ENCODE measurements at places on chromosomes 3 and 15. TPM values are rescaled to one million over a fixed set of nuclear protein-coding genes. Genes with fewer than 3 reads are reported as not detected.

The ITPKA gene
- 0.28 TPM for total RNA-seq

The CYP8B1 gene
- not detected for total RNA-seq

The C3orf85 gene
- total RNA-seq, result not detected

The GOLGA8Q gene
- 0.58 TPM for total RNA-seq

The IGF2BP2 gene
- total RNA-seq, result 36.1 TPM

The ARHGAP31 gene
- 7.6 TPM for total RNA-seq

The EPHB3 gene
- total RNA-seq, result 3.1 TPM

The SAMMSON gene
- total RNA-seq, result 0.28 TPM

The SLC12A8 gene
- 12.4 TPM for total RNA-seq

The C2CD4A gene
- 0.28 TPM for total RNA-seq

The GOLGA8A gene
- 4.4 TPM for total RNA-seq

The HCLS1 gene
- total RNA-seq, result 1.7 TPM

The DISP2 gene
- under 0.01 TPM for total RNA-seq

The NR1I2 gene
- total RNA-seq, result not detected

The FAM107A gene
- not detected for total RNA-seq

The GXYLT2 gene
- 13.6 TPM for total RNA-seq

The GOLGA6L10 gene
- total RNA-seq, result 0.19 TPM

The MRPL46 gene
- 16.1 TPM for total RNA-seq

The DPPA2 gene
- not detected for total RNA-seq

The LRRIQ4 gene
- 0.19 TPM for total RNA-seq

The IL17RD gene
- total RNA-seq, result 1.7 TPM

The SERPINI1 gene
- 2.9 TPM for total RNA-seq

The VIPR1 gene
- 7.7 TPM for total RNA-seq

The MCTP2 gene
- total RNA-seq, result 0.58 TPM

The CYP19A1 gene
- total RNA-seq, result 0.19 TPM

The TNFAIP8L3 gene
- total RNA-seq, result 17.8 TPM

The ATP8B4 gene
- 0.19 TPM for total RNA-seq

The PPIB gene
- total RNA-seq, result 1,403 TPM

The RLBP1 gene
- total RNA-seq, result not detected

The STXBP5L gene
- total RNA-seq, result under 0.01 TPM

The SKOR1 gene
- under 0.01 TPM for total RNA-seq

The PLSCR5 gene
- total RNA-seq, result not detected

The CCR4 gene
- 0.85 TPM for total RNA-seq

The XIRP1 gene
- not detected for total RNA-seq

The CACNA2D3 gene
- total RNA-seq, result 0.85 TPM

The CPB1 gene
- not detected for total RNA-seq

The KIF7 gene
- total RNA-seq, result 11.3 TPM

The RPS17 gene
- total RNA-seq, result 1,478 TPM

The EPHA3 gene
- 10.1 TPM for total RNA-seq

The GP5 gene
- 1.1 TPM for total RNA-seq

The PLAAT1 gene
- total RNA-seq, result not detected

The LHFPL4 gene
- total RNA-seq, result not detected

The XCR1 gene
- not detected for total RNA-seq

The GOLGA6L7 gene
- total RNA-seq, result not detected

The SPATA12 gene
- not detected for total RNA-seq

The ZNF660 gene
- total RNA-seq, result 3.1 TPM

The RYR3 gene
- 0.19 TPM for total RNA-seq

The METTL6 gene
- 38.3 TPM for total RNA-seq

The SERPINI2 gene
- not detected for total RNA-seq

The FEZF2 gene
- not detected for total RNA-seq

All from regular cardiac myocyte (primary cell).